Stimulated activated CD4-positive, alpha-beta T cell treated with anti-CD3 and anti-CD28 coated beads, Interleukin-4, amount 100 ng/mL, for 24 hours (primary cell): ENCODE measurements at places on chromosomes 7 and 10.

GRCh38 chr7:29806995-29807841 is 910 bp downstream of the WIPF3 start:
- no peak for DNase-seq

GRCh38 chr7:152865011-152865410 is 105.5 kb downstream of the ACTR3B start:
- DNase-seq, result no peak

DNA sequence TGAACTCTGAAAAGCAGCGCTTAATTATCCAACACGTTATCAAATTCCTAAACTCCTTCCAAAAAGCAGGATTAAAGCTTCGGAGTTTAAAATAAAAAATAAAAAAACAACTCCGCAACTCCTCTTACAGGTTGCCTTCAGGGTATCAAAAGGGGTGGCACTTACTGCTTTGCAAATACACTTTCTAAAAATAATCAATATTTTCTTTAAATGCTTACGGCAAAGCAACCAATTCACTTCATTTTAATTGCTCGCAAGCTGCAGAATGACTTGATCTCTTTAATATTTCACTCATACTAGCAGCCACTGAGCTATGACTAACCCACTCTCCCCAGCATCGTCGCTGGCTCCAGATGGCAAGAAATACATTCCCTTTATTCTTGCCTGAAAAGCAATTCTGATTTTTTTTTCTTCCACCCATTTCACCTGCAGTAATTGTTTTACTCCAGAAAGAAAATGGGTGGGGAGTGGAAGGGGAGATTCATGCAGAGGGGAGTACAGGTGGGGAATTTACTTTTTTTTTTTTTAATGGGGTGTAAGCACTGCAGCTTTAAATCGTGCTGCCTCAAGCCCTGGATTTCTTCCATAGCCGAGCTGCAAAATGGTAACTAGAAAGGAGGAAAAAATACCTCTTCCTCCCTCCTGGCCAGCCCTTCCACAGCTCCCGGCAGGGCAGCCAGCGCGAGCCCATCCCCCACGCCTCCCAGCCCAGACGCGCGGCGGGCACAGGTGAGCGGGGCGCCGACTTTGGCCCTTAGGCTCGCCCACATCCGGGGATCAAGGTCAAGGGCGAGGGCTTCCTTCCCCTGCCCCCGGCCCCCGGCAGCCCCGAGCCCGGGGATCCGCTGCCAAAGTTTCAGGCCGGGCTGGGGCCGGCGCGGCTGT is 54.2 kb upstream of the FHIP2A start:
- DNase-seq, result peak; percentile 8

DNA sequence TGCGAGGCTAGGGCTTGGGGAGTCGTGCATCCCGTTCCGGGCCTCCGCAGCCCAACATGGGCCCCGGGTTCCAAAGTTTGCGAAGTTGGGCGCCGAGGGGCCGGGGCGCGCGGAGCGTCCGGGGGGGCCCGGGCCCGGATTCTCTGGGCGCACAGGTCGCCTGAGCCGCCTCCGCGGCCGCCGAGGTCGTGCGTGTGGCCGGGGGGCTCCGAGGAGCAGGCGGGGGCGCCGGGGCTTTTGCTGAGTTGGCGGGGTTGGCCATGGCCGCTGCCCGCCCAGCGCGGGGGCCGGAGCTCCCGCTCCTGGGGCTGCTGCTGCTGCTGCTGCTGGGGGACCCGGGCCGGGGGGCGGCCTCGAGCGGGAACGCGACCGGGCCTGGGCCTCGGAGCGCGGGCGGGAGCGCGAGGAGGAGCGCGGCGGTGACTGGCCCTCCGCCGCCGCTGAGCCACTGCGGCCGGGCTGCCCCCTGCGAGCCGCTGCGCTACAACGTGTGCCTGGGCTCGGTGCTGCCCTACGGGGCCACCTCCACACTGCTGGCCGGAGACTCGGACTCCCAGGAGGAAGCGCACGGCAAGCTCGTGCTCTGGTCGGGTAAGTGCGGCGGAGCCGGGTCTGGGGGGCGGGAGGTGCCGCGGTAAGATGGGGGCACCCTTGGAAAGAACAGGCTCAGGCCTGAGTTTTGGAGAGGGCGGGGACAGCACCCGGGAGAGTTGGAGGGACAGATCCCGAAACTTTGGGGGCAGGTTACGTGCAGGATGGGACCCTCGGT is 643 bp downstream of the SMO start:
- DNase-seq, result no peak

- DNase-seq, result no peak
Measured at GRCh38 chr10:46542567-46543465, 13.6 kb downstream of the GPRIN2 start.

DNA sequence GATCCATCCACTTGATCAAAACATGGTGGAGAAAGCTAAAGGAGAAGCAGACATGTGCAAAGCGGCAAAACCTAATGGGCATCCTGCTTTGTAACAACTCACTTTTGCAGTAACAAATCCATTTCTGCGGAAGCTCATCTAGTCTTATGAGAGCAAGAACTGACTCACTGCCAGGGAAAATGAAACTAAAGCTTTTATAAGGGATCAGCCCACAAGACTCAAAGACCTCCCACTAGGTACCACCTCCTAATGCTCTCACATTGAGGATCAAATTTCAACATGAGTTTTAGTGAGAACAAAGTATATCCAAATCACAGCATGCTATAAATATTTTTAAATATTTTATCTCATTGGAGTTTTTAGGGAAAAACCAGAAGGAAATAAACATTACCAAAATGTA is 120.1 kb upstream of the GNAI1 start:
- no peak for DNase-seq

GRCh38 chr7:6057316-6058129 is 26.3 kb downstream of the ANKRD61 start:
- no peak for DNase-seq

DNA sequence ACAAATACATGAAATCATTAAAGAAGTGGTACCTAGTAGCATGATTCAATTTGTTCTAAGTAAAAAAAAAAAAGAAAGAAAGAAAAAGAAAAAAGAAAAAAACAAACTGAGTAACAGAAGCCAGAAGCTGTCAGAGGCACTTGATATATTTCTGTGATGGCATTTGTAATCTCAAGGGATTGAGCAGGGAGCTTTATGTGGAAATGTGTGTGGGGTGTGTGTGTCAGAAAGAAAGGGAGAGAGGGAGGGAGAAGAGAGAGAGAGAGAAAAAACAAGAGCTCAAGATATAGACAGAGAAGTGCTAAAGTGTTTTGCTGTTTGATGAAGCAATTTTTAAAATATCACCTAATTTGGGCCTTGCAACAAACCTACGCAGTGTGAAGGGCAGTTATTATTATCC is 357.6 kb upstream of the PCDH15 start:
- no peak for DNase-seq

- peak; percentile 23 for DNase-seq
Measured at GRCh38 chr10:35208536-35208935, 81.9 kb downstream of the CREM start.

GRCh38 chr10:124303662-124304418 is 114.9 kb downstream of the OAT start:
- DNase-seq, result no peak

- DNase-seq, result no peak
Measured at GRCh38 chr7:141956084-141956483, 9.3 kb upstream of the CLEC5A start.

DNA sequence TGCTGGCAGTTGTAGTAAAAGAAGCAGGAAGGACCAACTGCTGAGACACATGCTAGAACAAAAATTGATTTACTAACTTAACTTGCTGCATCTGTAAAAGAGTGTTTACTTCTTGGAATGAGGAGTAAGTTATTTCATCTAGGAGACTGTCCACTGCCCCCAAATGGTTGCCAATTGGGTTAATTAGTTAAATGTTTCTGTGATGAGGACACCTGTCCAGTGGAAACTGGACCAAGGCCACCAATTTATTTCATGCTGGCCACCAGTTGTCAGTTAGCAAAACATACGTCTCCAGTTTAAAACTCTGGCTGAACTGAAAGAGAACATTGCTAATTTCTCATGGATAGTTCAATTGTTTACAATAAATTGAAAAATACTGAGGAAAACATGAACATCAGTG is 191.7 kb downstream of the PPP1R9A start:
- no peak for DNase-seq

DNA sequence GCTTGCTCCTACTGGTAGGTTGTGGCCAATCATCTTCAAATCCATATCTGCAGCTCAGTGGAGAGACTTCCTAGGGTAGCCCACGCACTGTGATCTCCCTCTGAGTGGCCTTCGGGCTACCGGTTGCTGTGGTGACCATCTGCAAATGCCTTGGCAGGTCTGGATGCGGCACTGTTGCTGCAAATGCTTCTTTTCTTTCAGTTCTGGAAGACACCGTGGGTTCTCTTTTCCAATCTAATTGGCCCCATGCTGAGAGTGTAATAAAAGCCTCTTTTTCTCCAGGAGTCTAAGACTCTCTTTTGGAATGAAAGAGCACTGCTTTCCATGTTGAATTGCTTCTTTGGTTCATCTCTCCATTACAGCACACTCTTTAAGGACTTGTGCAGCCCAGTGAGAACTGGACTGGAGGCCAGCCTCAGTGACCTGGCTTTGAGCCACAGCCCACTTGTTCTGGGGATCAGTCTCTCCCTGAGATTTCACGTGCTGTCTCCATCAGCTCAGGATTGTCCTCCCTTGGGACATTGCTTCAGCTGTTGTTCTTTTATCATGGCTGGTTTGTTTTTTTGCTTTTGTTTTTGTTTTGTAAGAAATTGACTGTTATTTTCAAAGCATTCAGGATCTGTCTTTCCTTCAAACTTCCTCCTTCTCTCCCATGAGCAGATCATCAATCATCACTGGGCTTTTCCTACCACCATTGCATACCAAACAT is 286.6 kb downstream of the BMPER start:
- DNase-seq, result no peak
